ENCODE measurements at places on chromosomes 16 and 17.

DNA sequence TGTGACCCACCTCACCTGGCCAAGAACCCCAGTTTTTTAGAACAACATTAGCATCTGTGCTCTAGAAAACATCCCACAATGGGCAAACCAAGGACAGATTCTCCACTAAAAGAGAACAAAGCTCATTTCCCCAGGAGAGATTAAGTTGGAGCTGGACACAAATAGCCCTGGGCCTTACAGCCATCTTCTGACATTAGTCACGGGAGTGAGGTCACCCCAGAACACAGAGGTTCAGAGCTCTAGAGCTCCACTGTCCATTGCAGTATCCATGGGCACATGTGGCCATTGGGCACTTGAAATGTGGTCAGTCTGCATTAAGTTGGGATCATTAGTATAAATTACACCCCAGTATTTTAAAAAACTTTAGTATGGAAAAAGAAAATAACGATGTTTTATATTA is 47.6 kb upstream of the RBBP6 start:
- no peak for DNase-seq

DNA sequence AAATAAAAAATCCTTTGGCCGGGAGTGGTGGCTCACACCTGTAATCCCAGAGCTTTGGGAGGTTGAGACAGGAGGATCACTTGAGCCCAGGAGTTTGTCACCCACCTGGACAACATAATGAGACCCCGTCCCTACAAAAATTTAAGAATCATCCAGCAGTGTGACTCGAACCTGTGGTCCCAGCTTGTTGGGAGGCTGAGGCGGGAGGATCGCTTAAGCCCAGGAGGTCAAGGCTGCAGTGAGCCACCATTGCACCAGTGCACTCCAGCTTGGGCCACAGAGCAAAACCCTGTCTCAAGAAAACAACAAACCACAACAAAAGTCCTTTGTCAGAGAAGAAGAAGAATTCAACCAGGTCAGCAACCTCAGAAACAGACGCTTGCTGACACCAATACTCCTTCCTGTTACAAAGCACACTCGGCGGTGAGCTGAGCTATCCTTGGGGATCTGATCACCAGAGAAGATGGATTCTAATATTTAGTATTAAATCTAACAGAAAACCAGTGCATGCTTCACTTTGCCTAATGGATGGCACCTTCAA is 12.9 kb upstream of the PVALEF start:
- no peak for DNase-seq

GRCh38 chr16:30941600-30942425 is 7.1 kb upstream of the ORAI3 start:
- DNase-seq, result peak; percentile 35

DNA sequence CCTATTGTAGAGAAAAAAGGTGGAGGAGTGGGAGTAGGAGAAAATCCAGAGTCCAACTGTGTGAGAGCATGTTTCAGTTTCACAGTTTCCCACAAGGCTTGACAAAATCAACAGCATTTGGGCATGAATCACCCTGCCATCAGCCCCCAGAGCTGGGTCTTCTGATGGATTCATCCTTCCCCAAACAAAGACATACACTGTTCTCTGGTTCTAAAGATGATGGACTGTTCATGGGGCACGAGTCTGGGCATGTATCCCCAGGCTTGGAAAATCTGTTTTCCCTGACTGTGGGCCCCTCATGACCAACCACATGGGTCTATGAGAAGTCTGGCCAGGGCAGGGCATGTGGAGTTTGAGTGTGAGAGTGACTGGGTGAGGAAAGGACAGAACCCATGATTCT is 210.4 kb upstream of the IRX5 start:
- no peak for DNase-seq

- DNase-seq, result no peak
Observed at GRCh38 chr17:74410001-74410443, 21.9 kb upstream of the GPRC5C start.

GRCh38 chr17:40936976-40937375 is 470 bp downstream of the KRT23 start:
- DNase-seq, result no peak

DNA sequence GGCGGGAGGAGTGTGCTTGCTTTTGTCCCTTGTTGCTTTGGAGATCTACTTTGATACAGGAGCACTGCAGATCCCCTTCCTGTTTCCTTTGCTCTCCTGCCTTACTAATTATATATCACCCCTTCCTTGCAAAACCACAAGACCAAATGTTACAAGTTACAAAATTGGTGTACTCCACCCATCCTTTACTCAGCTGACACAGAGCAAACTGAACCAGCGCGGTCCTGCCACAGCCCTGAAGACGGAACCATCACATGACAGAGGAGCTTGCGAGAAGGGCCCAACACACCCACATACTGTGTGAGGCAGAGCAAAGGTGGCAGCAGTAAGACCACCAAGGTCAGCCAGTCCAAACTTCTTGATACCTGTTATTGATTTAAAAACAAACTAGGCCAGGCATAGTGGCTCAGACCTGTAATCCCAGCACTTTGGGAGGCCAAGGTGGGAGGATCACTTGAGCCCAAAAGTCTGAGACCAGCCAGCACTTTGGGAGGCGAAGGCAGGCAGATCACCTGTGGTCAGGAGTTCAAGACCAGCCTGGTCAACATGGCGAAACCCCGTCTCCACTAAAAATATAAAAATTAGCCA is 33.2 kb downstream of the CYTH1 start:
- DNase-seq, result peak; percentile 89

Data from T-cell (primary cell).